ENCODE measurements at places on chromosomes 4 and X.

- no peak for DNase-seq
These were observed 186.8 kb downstream of the TMA16 start for GRCh38 chr4:163681208-163681821.

GRCh38 chr4:153531976-153532626 is 65.9 kb downstream of the TMEM131L start:
- DNase-seq, result no peak

DNA sequence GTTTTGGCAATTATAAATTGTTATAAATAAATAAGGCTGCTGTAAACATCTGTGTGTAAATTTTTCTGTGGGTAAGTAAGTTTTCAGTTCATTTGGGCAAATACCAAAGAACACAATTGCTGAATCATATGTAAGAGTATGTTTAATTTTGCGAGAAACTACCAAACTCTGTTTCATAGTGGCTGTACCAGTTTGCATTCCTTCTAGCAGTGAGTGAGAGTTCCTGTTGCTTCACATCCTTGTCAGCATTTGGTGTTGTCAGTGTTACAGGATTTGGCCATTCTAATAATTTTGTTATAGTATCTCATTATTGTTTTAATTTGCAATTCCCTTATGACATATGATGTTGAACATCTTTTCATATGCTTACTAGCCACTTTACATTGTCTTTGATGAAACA is 48.4 kb downstream of the ARFIP1 start:
- no peak for DNase-seq

DNA sequence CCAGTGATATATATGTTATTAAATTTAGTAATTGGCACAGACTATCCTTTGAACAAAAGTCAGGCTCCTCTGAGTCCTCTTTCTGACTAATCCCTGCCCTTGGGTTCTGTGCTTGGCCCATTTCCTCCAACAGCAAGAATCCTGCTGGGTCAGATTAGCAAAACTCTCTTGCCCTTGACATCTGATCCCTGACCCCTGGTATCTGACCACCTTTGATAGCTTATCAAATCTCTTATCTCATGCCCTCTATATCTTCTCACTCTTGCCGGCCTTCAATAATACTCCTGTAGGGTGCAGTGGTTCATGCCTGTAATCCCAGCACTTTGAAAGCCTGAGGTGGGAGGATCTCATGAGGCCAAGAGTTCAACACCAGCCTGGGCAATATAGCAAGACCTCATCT is 245.5 kb upstream of the FAM47A start:
- no peak for DNase-seq

DNA sequence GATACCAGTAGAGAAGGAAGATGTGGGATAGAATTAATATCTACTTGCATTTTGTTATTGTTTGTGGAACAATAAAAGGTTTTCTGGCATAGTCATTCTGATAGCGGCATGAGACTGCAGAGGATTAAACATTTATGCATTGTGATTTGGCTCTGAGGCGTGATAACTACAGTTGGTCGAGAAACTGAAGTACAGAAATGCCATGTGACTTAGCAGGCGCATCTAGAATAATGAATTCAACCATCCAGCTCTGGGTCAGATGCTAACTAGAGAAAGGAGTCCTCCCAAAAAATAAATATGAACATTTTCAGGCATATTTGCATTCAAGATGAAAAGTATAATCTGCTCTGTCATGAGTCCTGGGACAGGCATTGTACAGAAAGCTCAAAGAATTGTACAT is 62.8 kb downstream of the CCSER1 start:
- DNase-seq, result no peak

DNA sequence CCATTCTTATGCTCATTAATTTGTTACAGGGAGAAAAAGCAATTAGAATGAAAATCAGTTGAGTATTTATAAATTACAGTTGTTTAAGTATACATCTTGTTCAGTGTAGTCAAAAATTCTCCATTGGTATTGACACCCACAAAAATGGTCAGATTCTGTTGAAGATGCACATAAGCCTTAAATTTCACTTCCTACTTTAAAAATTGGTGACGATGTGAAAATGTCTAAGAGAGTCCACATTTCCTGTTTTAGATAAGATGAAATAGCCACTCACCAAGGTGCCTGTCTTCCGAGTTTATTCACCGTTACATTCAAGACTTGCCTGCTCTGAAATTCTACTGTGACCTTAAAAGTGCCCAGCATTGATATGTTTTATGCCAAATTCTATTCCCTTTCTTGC is 93.6 kb downstream of the GPR143 start:
- DNase-seq, result no peak

DNA sequence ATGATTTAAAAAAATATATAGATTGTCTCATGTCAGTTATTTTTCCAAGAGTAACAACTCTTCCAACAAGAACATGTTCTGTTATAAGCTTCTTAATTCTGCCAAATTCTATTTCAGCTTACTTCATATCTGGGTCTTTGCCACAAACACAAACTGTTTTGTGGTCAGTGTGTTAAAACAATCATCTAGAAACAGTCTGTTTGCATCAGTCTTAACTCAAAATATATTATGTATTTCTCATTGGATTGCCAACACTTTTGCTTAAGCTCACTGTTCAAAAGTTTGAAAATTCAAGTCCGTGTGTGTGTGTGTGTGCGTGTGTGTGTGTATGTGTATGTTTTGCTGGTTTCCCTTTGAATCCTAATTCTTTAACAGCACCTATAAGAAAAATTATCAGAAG is 752.3 kb upstream of the NDST4 start:
- DNase-seq, result no peak

GRCh38 chrX:14801136-14801535 is 71.7 kb downstream of the FANCB start:
- DNase-seq, result no peak

GRCh38 chr4:28006021-28006420 is 1145.4 kb downstream of the STIM2 start:
- DNase-seq, result no peak

GRCh38 chr4:27009539-27009938 is 148.9 kb downstream of the STIM2 start:
- DNase-seq, result no peak

GRCh38 chr4:77433418-77433733 is 172.2 kb upstream of the CXCL13 start:
- no peak for DNase-seq

DNA sequence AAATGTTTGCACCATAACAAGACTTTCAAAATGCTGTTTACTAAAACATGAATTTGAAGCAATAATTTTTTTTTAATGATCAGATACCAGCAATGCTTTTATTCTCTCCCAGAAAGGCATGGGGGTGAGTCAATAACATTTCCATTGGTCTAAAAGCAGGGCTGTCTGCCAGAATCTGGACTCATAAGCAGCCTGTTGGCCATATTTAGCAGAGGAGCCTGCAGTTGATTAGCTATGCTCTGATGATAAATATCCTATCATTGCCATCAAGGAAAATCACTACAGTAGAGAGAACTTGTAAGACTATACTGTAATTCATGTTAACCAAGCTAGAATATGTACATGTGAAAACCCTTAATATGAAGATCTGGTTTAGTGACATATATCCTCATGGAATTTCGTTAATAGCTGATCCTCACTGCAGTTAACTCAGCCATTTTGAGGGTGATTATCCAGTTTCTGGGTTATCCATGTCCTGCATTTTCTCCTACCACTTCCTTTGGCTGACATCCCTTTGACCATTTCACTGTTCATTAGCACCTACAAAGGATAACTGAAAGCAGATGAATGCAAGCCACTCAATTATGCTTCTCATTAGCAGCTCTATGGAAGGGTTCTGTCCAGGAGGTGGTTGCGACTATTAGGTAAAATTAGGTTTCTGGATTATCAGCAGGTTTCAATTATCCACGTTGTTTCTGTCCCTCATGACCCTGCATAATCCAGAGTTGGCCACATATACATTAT is 72.9 kb upstream of the DIAPH2 start:
- no peak for DNase-seq
